ENCODE measurements at places on chromosomes 16 and 17.

GRCh38 chr16:27843800-27844199 lies 219.7 kb downstream of the GSG1L start:
- DNase-seq: no peak

DNA sequence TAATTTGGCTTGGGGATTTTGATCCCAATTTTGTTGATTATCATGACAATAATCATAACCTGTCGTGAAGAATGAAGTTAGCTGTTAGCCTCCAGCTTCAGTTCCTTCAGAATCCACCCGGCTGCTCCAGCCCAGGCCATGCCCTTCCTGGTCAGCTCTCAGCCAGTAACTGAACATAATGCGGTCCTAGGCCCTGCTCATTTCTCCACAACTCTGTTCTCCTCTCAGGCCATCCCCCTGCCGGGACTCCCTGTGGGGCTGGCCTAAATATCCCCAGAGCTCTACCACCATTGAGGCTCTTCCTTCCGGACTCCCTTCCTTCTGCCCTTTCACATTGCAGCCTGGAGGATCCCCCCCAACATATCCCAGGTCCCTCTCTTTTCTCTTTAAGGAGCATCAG lies 833.4 kb upstream of the GOT2 start:
- no peak for DNase-seq

- DNase-seq: no peak
Measured at GRCh38 chr17:41650794-41651624, 26.6 kb upstream of the KRT17 start.

GRCh38 chr17:81859906-81860755 lies at the start of gene P4HB:
TSS of gene P4HB (minus strand) at chr17:81860535. CDS start at chr17:81860471, 64 bp downstream.
- DNase-seq: no peak

DNA sequence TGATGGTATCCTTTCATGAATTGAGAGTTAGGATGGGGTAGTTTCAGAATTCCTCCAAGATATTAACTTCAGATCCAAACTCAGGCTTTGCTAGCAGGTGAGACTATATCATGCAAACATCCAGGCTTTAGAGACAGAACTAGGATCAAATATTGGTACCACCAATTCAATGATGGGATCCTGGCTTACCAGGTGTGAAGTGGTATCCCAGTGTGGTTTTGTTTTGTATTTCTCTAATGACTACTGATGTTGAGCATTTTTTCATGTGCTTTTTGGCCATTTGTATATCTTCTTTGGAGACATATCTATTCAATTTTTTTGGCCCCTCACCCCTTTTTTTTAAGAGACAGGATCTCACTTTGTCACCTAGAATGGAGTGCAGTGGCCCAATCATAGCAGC lies 57.0 kb downstream of the TOM1L2 start:
- DNase-seq: no peak

DNA sequence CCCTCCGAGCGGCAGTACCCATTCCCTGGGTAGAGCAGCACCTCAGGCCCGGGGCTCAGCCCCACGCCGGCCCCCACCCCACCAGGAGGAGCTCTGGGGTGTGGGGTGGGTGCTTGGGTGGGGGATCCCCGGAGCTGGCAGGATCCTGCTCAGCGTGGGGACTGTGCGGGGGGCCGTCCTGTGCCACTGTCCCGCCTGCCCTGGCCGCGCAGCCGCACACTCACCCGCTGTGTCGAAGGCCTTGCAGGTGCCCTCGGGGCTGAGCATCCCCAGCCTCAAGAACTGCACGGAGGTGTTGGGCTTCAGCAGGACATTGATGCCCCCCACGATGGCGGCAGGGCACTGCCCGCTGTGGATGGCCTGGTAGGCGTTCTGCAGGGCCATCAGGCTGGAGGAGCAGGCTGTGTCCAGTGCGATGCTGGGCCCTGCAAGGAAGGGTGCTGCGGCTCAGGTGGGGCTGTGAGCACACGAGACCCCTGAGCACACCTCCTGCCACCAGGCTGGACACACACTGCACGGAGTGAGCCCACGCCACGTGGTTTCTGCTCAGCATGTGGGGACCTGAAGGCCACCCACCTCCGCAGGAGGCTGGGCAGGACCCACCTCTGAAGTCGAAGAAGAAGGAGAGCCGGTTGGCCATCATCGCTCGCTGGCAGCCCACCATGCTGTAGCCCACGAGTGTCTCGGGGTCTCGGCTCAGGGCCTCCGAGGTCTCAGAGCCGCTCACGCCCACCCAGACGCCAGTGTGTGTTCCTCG lies 4.9 kb downstream of the FASN start:
- peak; percentile 1 for DNase-seq

DNA sequence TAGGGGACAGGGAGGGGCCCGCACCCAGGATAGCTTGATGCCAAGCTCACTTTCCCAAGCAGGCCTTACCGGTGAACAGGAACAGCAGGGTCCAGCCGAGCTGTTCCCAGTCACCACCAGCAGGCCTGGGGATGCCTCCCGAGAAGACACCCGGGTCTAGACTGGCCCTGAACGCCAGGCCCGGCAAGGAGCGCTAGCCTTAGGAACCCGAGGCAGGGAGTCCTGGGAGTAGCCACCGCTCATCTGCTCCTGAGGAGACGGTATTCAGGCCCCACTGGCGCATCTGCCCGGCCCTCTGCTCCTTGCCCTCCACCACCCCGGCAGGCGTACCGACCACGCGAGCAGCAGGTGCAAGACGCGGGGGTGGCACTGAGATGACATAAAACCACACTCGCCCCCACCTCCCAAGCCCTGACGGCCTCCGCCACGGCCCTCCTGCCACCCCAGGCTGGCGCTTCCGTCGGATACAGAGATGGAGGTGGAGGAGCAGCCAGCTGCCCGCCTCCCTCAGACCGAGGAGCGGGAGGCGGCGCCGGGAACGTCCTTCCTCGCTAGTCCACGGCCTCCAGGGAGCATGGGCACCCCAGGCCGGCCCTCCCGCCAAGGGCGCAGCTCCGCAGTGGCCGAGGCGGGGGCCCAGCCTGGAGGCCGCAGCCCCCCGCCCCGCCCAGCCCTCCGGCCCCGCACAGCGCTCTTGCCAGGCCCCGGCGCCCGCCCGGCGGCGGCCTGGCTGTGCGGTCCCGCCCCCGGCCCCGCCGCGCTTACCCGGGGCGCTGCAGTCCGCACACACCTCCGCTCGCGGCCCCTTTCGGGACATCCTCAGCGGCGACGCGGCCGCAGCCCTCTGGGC lies 661 bp downstream of the GIT1 start:
- peak; percentile 71 for DNase-seq

- no peak for DNase-seq
Measured at GRCh38 chr16:58001781-58002415, 691 bp downstream of the USB1 start.

DNA sequence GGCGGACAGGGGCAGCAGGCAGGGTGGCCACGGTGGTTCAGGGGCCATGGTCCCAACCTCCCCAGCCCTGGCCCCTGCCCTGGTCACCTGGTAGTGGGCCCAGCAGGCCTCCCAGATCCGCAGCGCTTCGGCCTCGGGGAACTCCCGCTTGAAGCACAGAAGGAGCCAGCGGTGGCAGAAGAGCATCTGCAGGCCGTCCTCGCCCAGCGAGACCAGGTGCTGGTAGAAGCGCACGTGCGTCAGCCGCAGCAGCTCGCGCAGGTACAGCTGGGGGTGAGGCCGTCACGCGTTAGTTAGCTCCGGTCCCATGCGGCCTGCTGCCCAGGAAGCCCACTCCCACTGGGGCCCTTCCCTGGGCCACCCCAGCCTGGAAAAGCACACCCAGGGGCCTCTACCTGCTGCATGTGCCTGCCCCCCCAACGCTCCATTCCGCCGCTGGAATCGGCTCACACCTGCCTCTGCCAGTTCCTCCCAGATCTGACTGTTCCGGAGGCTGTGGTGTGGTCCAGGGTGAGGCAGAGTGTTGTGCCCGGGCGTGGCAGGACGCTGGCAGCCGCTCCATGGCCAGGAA lies 90.8 kb downstream of the TBC1D16 start:
- DNase-seq: no peak

DNA sequence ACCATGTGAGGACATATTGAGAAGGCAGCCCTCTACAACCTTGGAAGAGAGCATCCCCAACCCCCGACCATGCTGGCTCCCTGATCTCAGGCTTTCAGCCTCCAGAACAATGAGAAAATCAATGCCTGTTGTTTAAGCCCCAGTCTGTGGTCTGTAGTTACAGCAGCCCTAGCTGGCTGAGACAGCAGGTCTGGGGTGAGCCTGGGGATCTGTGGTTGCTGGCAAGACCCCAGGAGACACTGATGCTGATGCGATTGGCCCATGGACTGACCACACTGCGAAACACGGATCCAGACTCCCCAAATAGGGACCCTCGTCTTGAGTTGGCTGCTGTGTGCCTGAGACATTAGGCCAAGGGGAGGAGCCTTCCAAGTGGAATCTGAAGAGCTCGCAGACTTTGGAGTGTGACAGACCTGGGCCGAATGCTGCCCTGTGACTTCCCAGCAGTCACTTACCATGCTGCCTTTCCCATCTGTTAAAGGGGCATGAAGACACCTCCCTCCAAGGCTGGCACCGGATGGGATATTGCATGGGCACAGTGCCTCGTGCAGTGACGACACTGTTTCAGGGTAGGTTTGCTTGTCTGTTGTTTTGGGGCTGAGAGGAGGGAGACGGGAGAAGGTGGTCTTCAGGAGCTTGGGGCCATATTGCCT lies 147.8 kb upstream of the RPL38 start:
- DNase-seq: no peak

- no peak for DNase-seq
Measured at GRCh38 chr17:70905796-70906195, 736.5 kb downstream of the KCNJ2 start.

GRCh38 chr16:50340578-50340977 lies 28.2 kb downstream of the BRD7 start:
- DNase-seq: no peak

DNA sequence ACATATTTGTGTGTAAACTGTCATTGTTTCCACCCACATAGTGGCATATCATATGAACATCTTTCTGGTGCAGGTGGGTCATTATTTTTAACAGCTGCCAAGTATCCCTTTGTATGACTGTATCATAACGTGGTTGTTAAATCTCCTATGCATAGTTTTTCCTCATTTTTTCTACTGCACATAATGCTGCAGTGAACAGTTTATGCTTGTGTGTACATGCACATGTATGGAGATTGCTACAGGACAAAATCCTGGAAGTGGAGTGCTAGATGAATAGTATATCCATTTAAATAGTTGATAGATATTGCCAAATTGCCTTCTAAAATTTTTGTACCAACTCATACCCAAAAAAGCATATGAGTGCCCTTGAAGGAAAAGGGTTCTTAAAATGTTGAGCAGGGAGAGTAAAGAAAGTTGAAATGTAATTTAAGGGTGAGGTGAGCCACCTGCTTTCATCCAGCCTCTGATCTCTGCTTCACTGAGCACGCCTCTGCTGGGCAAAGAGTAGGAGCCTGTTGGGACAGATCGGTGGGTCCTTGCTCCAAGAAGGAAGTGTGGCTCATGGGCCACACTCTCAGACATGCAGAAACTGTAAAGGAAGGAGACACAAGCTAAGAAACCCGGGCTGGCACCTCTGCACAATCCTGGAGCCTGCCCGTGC lies 55.3 kb downstream of the HLF start:
- DNase-seq: no peak

- DNase-seq: no peak
Measured at GRCh38 chr16:2671741-2672140, 10.6 kb upstream of the KCTD5 start.

DNA sequence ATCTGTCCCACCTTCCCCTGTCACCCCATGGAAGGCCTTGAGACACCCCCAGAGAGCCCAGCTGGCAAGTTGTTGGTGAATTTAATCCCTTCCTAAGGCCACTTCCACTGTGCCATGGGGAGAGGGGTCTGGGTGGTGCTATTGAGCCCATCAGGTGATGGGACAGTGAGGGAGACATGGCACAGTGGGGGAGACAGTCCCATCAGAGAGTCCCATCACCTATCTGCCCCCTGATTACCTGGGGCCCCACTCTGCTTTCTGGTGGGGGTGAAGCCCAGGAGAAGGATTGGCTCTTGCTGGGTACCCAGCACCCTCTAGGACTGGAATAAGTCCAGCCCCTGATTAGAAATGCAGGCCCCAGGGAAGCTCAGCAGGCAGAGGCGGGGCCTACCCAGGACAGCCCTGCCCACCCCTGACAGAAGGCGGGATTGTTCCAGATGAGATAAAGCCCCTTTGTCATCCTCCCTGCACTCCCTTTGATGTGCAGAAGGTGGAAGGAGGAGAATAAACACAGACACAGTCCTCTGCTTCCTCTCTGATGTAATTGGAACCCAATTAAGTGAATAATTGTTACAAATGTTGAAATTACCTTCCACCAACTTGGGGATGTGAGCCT lies 18.9 kb downstream of the TMEM132E start:
- DNase-seq: no peak

Data from stimulated activated CD4-positive, alpha-beta T cell treated with anti-CD3 and anti-CD28 coated beads, Interleukin-15, amount 100 ng/mL, for 24 hours (primary cell).